NT2/D1 (cell line): ENCODE measurements at places on chromosomes 7 and 10.

DNA sequence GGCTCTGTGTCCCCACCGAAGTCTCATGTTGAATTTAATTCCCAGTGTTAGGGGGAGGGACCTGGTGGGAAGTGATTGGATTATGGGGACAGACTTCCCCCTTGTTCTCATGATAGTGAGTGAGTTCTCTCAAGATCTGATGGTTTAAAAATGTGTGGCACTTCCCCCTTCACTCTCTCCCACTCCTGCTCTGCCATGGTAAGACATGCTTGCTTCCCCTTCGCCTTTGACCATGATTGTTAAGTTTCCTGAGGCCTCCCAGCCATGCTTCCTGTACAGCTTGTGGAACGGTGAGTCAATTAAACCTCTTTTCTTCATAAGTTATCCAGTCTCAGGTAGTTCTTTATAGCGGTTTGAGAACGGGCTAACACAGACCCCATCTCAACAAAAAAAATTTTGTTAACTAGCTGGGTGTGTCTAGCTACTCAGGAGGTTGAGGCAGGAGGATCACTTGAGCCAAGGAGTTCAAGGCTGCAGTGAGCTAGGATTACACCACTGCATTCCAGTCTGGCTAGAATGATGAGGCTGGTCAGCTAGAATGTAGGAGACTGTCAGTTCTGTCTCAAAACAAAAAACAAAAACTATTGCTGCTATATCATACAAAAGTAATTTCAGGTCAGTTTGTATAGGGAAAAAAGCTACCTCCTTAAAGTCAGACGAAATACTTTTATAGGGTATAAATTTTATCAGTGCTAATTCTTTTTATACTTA, 57.7 kb downstream of the ATAD1 start:
- DNase-seq, result no peak

DNA sequence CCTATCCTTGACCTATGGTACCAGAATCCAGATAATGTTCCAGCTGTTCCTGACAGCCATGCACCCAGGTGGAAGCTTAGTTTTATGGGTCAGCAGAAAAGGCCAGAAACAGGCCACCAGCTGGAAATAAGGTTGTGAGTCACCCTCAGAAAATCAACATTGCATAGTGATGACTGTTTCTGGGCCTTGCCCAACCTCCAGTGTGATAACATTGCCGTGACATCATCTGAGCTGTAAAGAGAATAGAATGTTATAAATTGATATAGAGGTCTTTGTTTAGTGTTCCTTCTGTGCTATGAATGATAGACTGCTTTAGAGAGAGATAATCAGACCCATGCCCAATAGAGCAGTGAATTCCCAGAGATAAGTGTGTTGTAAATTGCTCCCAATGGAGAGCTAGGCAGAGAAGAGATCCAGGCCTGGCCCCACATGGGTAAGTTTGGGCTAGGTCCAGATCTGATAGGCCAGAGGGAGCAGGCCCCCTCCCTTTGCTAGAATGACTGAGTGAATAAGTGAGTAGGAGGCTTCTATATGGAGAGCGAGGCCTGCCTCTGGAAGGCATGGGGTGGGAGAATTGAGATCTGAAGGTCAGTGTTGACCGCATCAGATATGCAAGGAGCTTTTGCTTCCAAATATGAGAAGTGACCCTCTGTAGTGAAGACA, 14.2 kb upstream of the HPS1 start:
- no peak for DNase-seq

DNA sequence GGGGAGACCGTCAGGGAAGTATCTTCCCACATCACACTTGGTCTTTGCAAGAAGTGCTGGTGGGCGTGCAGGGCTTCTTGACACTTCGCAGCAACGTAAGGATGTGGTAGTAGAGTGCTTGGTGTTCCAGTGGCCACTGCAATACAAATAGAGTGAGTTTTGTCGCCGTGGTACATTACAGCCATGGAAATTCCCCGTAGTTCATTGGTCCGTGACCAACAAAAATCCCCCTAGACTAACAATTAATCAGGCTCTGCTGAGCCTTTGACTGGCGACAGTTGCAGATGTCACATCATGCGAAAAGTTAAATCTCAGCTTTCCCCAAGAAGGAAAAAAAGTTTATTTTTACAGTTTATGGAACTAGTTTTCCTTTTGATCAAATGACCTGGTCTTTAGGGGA, 134.7 kb downstream of the MGMT start:
- no peak for DNase-seq

GRCh38 chr7:44736896-44737295, 11.8 kb upstream of the ZMIZ2 start:
- DNase-seq, result no peak

DNA sequence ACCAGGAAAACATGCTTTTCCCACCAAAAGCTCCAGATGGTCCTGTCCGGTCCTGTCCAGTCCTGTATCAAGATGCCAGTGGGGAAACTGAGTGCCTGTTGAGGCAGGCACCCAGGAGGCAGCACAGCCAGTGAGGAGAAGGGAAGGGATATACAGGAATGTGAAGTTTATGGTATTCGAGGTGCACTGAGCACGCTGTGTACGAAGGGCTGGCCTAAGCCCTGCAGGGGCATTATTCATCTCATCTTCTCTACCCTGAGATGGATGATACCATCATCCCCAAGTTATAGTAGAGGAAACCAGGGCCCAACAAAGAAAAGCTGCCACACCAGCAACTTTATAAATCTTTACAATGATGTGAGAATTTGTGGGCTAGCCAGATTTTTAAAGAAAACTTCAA, 23.4 kb upstream of the FXYD4 start:
- DNase-seq, result no peak

DNA sequence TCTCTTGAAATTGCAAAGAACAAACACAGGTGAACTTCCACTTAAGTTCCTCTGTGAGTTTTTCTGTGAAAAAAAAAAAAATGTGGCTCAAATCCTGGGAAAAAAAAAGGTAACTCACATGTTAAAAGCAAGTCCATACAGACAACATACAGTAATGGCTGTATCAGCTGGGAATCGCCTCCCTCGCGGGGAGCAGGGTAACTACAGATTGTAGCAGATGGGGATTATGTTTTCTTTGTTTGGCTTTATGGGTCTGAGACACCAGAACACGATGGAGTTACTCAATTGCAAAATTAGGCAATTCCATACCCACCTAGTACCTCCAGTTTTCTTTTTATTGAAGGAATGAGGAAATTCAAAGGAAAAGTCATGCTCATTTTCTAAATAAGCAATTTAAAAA, 42.3 kb downstream of the FEZF1 start:
- no peak for DNase-seq

DNA sequence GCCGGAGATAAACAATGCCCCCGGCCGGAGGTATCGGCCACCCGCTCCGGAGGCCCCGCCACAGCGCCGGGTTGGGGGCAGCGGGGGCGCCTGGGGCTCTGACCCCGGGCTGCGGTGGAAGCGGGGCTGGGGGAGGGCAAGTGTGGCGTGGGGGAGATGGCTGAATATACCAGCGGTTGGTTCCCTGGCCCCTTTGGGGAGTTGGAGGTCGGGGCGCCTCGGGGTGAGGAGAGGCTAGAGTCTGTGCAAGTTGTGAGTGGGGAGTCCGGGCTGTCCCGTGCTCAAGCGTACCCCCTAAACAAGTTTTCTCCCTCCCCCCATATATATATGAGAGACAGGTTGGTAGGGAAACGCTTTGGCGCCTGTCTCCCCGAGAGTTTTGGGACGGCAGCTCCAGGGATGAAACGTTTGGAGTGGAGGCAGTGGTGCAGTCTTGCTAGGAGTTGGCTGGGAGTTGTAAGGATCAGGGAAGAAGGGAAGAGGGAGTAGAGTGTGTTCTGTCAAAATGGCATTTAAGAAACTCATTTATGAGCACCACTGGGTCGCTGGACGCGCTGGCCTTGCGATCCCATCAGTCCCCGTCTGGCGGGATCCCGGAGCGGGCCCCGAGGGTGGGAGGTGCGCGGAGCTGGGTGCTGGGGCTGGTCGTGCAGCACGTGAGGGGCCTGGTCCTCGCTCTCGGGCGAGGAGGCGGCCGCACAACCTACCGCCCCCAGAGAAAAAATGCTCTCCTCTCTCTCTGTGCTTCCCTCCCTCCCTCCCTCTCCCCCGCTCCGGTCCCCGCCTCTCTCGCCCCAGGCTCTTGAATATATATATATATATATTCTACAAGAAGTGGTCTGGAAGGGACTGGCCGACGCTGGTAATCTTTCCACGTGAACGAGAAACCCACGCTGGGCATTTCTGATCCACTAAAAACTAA, 1.1 kb downstream of the TET1 start:
- DNase-seq, result no peak

- DNase-seq, result no peak
Observed at GRCh38 chr10:95544783-95545500, 16.2 kb downstream of the SORBS1 start.

GRCh38 chr7:48466713-48467112, 295.5 kb downstream of the ABCA13 start:
- no peak for DNase-seq

GRCh38 chr7:38411404-38411803, 138.0 kb upstream of the TARP start:
- no peak for DNase-seq
